ENCODE measurements at places on chromosomes 7 and 10.

DNA sequence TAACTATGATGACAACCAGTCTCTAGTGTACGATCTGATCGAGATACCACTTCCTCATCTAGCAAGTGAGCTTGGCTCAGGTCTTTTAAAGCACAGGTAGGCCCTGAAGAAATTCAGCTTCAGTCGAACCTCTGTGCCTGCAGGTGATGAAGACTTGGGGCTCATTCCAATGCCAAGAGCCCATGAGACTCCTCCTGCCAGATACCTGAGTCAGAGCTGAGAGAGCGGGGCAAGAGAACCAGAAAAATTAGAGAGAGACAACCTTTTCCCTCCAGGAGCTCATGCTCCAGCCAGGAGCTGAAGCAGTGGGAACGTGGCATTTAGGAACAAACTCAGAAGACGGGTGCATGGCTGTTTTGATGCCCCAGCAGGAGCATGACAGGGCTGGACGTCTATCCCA lies 232.7 kb downstream of the FANK1 start:
- DNase-seq, result no peak

DNA sequence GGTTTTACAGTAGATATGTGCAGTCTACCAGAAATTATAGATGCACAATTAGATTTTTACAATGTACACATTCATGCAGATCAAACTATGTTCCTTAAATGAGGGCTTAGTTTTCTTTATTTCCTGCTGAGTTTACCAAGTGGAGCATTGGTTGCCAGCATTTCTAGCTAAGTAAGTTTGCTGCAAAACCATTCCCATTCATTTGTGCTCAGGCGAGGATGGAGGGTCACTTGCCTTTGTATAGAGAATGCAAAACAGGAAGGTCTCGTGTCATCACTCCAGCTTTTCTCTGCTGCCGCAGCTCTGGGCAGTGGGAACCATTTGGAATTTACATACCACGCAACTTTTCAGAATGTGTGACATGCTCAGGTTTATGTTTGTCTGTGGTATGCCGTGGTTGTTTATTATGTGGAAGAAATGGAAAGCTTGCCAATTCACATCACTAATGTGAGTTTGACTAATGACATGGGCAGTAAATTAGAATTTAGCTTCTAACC lies 198.6 kb downstream of the TRIL start:
- no peak for DNase-seq

DNA sequence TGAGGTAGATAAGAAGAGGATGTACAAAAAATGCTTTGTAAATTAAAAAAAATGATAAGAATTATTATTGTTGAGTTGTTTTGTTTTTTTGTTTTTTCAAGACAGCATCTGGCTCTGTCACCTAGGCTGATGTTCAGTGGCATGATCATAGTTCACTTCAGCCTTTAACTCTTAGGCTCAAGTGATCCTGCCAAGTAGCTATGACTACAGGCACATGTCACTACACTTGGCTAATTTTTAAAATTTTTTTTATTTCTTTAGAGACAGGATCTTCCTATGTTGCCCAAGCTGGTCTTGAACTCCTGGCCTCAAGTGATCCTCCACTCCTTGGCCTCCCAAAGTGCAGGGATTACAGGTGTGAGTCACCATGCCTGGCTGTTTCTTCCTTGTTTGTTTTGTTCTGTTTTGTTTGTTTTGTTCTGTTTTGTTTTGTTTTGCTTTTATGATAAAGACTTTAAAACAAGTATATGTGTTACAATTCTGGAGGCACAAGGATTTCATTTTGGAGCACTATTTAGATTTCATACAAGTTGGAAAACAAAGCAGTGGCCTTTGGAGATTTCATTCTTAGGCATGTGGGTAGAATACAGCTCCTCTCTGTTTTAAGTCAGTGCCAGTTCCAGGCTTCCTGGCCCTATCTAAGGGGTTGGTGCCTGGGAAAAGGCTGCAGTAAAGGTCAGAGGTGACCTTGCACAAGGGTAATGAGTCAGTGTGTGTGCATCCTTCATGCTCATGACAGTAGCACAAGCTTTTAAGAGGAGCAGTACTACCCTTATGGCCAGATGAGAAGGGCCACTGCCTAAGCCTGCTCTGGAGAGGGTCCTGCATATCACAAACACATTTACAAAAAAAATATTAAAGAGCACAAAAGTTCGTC lies 17.9 kb downstream of the FGFBP3 start:
- no peak for DNase-seq

- no peak for DNase-seq
Observed at GRCh38 chr10:106284802-106285587, 879.5 kb downstream of the SORCS1 start.

GRCh38 chr10:132538790-132539421 lies 1.3 kb downstream of the INPP5A start:
- DNase-seq, result no peak

GRCh38 chr10:63213489-63213888 lies 80.4 kb downstream of the NRBF2 start:
- no peak for DNase-seq

DNA sequence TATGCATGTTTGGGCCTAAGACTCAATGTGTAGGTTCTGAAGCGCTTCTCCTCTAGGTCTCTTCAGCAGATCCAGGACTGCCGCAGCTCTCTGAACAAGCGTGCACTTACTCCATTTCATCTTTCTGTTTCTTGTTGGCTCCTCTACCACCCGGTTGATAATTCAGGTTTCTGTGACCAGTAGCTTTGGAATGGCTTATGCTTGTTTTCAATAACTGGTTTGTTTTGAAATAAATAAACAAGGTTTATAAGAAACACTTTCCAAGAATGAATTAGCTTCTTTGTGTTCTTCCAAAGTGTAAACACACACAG lies 1.5 kb downstream of the MDFIC start:
- DNase-seq, result no peak

GRCh38 chr7:55545496-55545895 lies 26.8 kb downstream of the VOPP1 start:
- no peak for DNase-seq

DNA sequence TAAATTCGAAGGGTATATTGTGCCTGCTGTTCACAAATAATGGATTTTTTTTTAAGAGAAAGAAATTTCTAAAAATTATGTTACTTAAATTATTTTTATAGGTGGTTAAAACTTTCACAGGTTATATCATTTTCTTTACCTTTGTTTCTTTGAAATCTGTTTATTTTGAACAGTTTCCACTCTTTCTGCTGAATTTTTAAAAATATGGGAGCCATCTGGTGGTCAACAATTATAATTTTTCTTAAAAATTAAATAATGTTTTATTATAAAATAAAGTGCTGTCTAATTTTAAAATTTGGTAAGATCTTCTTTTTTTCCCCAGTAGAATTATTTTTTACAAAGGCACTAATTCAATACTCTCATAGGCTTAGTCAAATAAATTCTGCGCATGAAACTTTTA lies 263.9 kb downstream of the ETV1 start:
- DNase-seq, result no peak

DNA sequence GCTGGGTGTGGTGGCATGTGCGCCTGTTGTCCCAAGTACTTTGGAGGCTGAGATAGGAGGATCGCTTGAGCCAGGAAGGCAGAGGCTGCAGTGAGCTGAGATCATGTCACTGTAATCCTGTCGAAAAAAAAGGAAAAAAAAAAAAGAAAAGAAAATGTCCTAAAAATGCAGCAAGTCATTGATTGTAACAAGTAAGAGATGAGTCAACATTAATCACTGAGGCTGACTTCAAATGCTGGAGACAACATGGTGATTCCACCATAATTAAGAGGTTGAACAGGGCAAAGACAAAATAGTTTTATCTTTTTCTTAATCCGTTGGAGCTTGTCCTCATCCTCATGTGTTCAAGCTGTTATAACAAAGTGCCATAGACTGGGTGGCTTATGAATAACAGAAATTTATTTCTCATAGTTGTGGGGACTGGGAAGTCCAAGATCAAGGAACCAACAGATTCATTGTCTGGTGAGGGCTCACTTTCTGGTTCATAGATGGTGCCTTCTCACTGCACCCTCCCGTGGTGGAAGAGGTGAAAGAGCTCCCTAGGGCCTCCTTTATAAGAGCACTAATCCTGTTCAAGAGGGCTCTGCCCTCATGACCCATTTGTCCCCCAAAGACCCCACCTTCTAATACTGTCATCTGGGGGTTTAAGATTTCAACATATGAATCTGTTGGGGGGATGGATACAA lies 60.3 kb downstream of the TBXAS1 start:
- no peak for DNase-seq

- DNase-seq, result no peak
Observed at GRCh38 chr7:88429382-88429781, 122.7 kb upstream of the STEAP4 start.

- no peak for DNase-seq
Observed at GRCh38 chr7:112452102-112452888, 2.0 kb downstream of the IFRD1 start.

GRCh38 chr10:90461437-90462155 lies 396.2 kb downstream of the HTR7 start:
- DNase-seq, result no peak

DNA sequence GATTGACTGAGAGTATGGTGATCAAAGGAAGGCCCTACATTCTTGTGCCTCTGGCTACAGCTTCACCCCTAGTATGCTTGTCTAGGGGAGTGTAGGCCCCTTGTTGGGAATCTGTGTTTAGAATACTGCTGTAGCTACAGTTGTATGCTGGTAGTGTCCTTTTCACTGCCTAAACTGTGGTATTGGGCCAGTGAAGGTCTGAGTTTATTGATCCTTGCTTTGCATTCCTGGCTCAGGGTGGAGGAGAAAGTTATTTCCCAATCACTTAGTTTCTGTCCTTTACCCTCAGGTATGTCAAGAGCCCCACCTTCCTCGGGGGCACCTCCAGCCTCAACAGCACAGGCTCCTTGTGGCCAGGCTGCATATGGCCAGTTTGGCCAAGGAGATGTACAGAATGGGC lies 6.6 kb downstream of the SEC24C start:
- no peak for DNase-seq

GRCh38 chr10:73253225-73253555 lies 746 bp upstream of the MRPS16 start:
- no peak for DNase-seq

DNA sequence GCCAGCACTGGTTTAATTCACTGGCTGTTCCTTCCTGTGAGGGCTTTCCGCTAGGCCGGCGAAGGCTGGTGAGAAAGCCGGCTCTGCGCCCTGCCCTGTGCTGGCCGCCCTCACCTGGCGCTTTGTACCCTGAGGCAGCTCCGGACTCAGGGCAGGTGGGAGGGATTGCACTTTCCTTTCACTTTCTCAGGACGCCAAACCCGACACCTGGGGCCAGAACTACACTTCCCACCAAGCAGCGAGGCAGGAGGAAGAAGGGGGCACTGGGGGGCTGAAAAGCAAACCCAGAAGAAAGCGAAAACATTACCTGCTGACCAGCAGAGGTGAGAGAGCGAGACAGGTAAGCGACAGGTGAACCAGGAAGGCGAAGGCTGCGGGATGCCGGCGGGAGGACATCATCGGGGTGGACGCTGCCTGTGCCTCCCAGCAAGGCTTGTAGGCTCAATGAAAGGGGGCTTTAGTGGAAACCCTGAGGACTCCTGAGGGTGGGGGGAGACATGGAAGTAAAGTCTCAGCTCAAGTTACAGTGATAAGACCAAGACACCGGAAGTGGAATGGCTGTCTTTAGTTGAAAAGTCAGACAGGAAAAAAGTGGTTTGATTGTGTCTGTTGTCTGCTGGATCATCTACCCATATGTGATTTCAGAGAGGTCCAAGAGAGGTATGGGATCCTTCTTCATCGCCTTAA lies at the start of gene RAB19:
TSS of gene RAB19 (plus strand) at position 181 of the 687 bp plus-strand sequence. CDS start 3,589 bp downstream, outside the sequence.
- peak; percentile 14 for DNase-seq

GRCh38 chr10:97673736-97674525 lies 13.1 kb downstream of the AVPI1 start:
- DNase-seq, result no peak

DNA sequence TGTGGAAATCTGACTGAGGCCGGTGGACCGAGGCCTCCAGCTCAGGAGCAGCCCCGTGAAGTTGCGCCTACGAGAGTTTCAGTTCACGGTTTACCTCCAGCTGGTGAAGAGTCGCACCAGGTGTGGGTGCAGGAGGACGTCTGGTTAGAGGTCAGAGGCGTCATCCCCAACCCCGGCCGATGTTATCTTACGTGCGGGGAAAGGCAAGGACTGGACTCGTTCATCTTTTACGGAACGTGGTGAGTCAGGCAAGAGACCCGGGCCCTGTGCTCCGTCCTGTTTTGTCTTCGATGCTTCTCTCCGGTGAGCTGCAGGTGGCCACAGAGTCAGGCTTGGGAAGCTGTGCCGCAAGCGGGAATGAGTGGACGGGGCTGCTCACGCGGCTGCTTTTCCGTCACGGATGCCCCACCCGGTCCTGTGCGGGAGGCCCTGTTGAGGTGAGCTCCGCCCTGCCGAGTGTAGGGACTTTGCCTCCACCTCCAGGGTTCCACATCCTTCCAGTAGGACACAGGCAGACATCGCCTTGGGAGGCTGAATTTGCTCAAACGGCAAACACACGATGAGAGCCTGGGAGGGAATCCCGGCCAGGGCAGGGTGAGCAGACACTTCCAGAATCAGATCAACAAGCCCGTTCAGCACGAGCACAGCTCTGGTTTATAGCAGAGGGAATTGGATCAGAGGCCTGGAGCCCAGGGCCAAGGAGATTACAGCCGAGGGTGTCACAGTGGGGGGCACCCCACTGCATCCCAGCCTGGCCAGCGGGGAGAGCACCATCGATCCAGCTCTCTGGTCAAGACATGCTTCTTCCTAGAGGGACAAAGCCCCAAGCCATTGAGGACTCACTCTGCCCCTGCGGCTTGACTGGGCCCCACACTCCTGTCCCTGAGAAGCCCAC lies 50.1 kb upstream of the INPP5A start:
- DNase-seq, result no peak

GRCh38 chr10:32943395-32943794 lies 14.6 kb downstream of the ITGB1 start:
- DNase-seq, result no peak

- DNase-seq, result no peak
Observed at GRCh38 chr7:142542942-142543341, 206.3 kb upstream of the PRSS1 start.

DNA sequence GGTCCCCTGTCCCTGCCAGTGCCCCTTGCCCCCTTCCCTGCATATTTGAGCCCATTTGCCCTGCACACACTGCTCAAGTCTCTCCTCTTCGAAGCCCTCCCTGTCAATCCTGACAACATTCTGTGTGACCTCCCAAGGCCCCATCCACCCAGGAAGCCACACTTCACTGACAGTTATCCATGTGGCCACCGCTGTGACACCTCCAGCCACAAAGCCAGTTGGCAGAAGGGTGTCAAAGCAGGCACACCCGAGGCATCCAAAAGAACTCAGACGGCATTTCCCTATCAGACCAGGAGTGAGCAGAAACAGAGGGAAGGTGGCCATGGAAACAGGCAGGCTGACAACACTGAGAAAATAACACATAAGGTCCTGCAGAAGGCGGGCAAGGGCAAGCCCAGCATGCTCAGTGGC lies 4.6 kb downstream of the POLM start:
- no peak for DNase-seq

- DNase-seq, result no peak
Observed at GRCh38 chr7:153523320-153524015, 528.7 kb upstream of the DPP6 start.

GRCh38 chr7:34343667-34344066 lies 314.4 kb upstream of the NPSR1 start:
- no peak for DNase-seq

- DNase-seq, result no peak
Observed at GRCh38 chr10:3791974-3792633, 7.1 kb upstream of the KLF6 start.

- DNase-seq, result no peak
Observed at GRCh38 chr7:23721456-23721855, 11.4 kb downstream of the STK31 start.

All from stimulated activated CD4-positive, alpha-beta T cell treated with anti-CD3 and anti-CD28 coated beads, Interleukin-1b, Interleukin-23, amount 100 ng/mL, for 1 hour (primary cell).